ENCODE measurements at places on chromosomes 2 and 18.

- DNase-seq, result no peak
These were observed 43.9 kb downstream of the ST6GAL2 start for GRCh38 chr2:106841886-106842645.

GRCh38 chr2:150697596-150697995 lies 210.1 kb upstream of the RND3 start:
- no peak for DNase-seq

- no peak for DNase-seq
These were observed 183.5 kb upstream of the FAM98A start for GRCh38 chr2:33782395-33783230.

DNA sequence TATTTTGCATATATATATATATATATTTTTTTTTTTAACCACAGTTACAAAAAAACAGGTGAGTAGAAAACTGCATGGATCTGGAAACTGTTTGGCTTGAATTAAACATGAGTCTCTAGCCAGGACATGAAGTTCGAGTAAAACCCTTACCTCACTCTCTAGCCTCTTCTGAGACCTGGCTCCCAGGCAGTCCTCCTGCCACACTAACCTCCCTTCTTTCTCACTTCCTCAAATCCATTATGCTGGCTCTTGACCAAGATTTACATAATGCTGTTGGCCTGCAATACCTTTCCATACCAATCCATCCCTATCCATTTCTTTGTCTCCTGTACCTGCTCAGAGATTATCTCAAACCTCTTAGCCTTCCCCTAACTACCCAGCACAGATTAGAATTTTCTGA lies 34.0 kb downstream of the PIGN start:
- DNase-seq, result no peak

- no peak for DNase-seq
These were observed 73.1 kb downstream of the AAK1 start for GRCh38 chr2:69570474-69570873.

DNA sequence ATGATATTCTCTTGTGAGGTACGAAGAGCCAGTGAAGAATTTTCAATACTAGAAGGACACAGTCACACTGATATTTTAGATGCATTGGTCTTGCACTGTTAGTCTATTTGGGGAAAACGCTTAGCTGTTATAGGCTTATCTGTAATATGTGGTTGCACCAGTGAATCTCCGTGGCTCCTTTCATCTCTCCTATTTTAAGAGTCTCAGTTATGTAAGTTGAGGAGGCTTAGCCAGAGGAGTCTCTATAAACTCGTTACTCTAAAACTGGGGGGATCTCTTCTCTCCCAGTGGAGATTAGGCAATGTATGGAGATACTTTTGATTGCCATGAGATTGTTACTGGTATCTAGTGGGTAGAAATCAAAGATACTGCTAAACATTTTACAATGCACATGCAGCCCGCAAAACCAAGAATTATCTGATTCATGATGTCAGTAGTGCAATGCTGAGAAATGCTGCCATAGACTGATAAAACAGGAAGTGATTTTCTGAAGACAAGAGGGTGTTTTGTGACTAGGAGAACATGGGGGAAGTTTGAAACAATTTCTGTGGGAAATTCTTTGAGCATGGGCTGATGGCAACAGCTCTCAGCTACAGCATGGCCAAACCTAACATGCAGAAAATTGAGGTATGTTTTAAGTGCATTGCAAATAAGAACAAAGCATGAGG lies 339.1 kb downstream of the SOX11 start:
- no peak for DNase-seq

- no peak for DNase-seq
These were observed 21.8 kb downstream of the TRIP12 start for GRCh38 chr2:229900012-229900411.

DNA sequence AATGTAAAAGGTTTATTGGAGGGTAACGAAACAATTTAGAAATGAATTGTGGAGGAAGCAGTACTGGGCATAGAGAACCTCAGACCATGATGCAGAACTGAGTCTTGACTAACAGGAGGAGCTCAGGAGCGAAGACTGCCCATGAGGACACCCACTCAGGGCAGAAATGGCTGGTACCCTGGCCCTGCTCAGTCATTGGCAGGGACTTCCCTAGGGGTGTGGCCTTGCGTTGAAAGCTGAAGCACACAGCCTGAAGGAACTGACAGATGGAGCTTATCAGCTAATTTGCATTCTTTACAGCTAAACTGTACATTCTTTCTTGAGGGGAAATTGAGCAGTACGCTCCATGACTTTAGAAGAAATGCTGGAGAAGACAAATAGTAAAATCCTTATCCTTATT lies 57.1 kb downstream of the PDK1 start:
- no peak for DNase-seq

- no peak for DNase-seq
These were observed 42.2 kb downstream of the KANSL1L start for GRCh38 chr2:210128961-210129360.

- no peak for DNase-seq
These were observed 110.2 kb upstream of the ITGB6 start for GRCh38 chr2:160310118-160310828.

- DNase-seq, result no peak
These were observed 308.4 kb upstream of the THUMPD2 start for GRCh38 chr2:40087434-40087833.

- DNase-seq, result no peak
These were observed 157.6 kb upstream of the NDUFV2 start for GRCh38 chr18:8944871-8945245.

GRCh38 chr2:174756743-174757142 lies 7.5 kb downstream of the CHRNA1 start:
- no peak for DNase-seq

DNA sequence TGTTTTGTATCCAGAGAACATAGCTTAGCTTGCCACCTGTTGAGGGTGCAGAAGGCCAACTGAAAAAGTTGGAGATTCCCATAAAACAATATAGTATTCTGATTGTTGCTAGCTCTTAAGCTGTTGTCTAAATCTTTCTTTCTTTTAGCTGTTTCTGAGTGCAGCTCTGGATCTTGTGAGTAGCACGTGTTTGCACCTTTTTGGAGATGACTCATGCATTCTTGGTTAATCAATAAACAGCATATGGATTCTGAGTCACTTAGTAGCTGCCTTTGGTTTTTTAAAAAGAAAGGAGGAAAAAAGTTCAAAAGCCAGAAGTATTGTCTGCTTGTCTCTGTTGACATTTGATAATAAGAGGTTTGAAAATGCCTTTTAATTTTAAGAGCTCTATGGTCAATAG lies 483.0 kb upstream of the FSIP2 start:
- no peak for DNase-seq

- no peak for DNase-seq
These were observed 233.3 kb downstream of the INSIG2 start for GRCh38 chr2:118321432-118322105.

DNA sequence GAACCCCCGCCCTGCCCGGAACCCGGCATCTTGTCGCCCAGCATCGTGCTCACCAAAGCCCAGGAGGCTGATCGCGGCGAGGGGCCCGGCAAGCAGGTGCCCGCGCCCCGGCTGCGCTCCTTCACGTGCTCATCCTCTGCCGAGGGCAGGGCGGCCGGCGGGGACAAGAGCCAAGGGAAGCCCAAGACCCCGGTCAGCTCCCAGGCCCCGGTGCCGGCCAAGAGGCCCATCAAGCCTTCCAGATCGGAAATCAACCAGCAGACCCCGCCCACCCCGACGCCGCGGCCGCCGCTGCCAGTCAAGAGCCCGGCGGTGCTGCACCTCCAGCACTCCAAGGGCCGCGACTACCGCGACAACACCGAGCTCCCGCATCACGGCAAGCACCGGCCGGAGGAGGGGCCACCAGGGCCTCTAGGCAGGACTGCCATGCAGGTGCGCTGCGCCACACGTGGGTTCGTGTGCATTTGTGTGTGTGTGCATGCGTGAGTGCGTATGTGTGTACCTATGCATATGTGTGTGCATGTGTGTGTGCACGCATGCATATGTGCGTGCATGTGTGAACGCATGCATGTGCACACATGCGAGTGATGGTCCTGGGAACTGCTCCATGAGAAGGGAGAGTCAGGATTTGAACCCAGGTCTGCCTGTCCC lies 47.1 kb upstream of the ATG16L1 start:
- DNase-seq, result no peak
